A549 treated with GW870086 at 1 μM for 4 hours (cell line): ENCODE measurements at places on chromosomes 4 and X. TPM values are rescaled to one million over a fixed set of nuclear protein-coding genes. Genes with fewer than 3 reads are reported as not detected.

Gene RNF4
- 64.3 to 77.0 TPM (median 65.0 TPM) in 5 replicates for total RNA-seq

Gene AWAT2
- not detected in 5 replicates for total RNA-seq

Gene CCNQ
- total RNA-seq: 44.6 to 59.4 TPM (median 58.5 TPM) in 5 replicates

Gene DDX53
- not detected in 5 replicates for total RNA-seq

Gene TMSB15B
- 5.7 to 8.2 TPM (median 7.5 TPM) in 5 replicates for total RNA-seq

Gene CENPVL1
- total RNA-seq: not detected in 5 replicates

Gene PPP1R2C
- not detected in 5 replicates for total RNA-seq

Gene MAOB
- total RNA-seq: 0.10 to 0.25 TPM (median 0.19 TPM) in 5 replicates

Gene TRIML2
- 39.1 to 59.1 TPM (median 46.0 TPM) in 5 replicates for total RNA-seq

Gene TLR8
- total RNA-seq: not detected in 5 replicates

Gene TLR3
- 0.34 to 0.48 TPM (median 0.40 TPM) in 5 replicates for total RNA-seq

Gene CXCL5
- total RNA-seq: 27.7 to 36.9 TPM (median 34.8 TPM) in 5 replicates

Gene CHIC2
- total RNA-seq: 8.5 to 9.9 TPM (median 9.1 TPM) in 5 replicates

Gene RIPPLY1
- 0.11 TPM in 1 of 5 replicates, not detected in the others for total RNA-seq

Gene PSAPL1
- total RNA-seq: 0.15 to 0.33 TPM (median 0.22 TPM) in 5 replicates

Gene GATB
- 9.6 to 13.0 TPM (median 11.3 TPM) in 5 replicates for total RNA-seq

Gene MAGEB17
- not detected in 5 replicates for total RNA-seq

Gene SLC10A4
- 4.5 to 7.6 TPM (median 7.4 TPM) in 5 replicates for total RNA-seq

Gene TCEAL9
- total RNA-seq: 89.6 to 159 TPM (median 93.4 TPM) in 5 replicates

Gene WDR45
- total RNA-seq: 48.8 to 57.2 TPM (median 52.2 TPM) in 5 replicates

Gene AMTN
- total RNA-seq: not detected in 5 replicates

Gene TMEM154
- total RNA-seq: 0.02 to 0.13 TPM (median 0.05 TPM) in 4 of 5 replicates, not detected in the other

Gene TMEM35A
- total RNA-seq: not detected in 5 replicates

Gene CT83
- total RNA-seq: not detected in 5 replicates

Gene MAGIX
- 2.0 to 5.5 TPM (median 2.7 TPM) in 5 replicates for total RNA-seq

Gene FOXR2
- not detected in 5 replicates for total RNA-seq

Gene PRKG2
- 0.56 to 1.2 TPM (median 0.71 TPM) in 5 replicates for total RNA-seq

Gene PRDM5
- 3.1 to 5.3 TPM (median 4.6 TPM) in 5 replicates for total RNA-seq

Gene PAGE5
- not detected in 5 replicates for total RNA-seq

Gene CFAP99
- 0.06 to 0.38 TPM (median 0.16 TPM) in 5 replicates for total RNA-seq

Gene BLTP1
- 5.0 to 9.1 TPM (median 8.7 TPM) in 5 replicates for total RNA-seq

Gene CFI
- total RNA-seq: 0.43 to 0.82 TPM (median 0.56 TPM) in 5 replicates

Gene CENPVL2
- total RNA-seq: not detected in 5 replicates

Gene CCDC110
- not detected in 5 replicates for total RNA-seq

Gene PCDH7
- 0.07 to 0.19 TPM (median 0.12 TPM) in 4 of 5 replicates, not detected in the other for total RNA-seq

Gene SYP
- total RNA-seq: 2.7 to 3.5 TPM (median 3.0 TPM) in 5 replicates

Gene S100P
- total RNA-seq: 31.8 to 89.1 TPM (median 73.1 TPM) in 5 replicates

Gene IBSP
- total RNA-seq: not detected in 5 replicates

Gene COPS4
- total RNA-seq: 23.2 to 40.3 TPM (median 26.0 TPM) in 5 replicates

Gene SFRP2
- total RNA-seq: 0.06 TPM in 1 of 5 replicates, not detected in the others

Gene CXCR3
- total RNA-seq: 0.08 to 0.10 TPM (median 0.09 TPM) in 4 of 5 replicates, not detected in the other

Gene RHOXF1
- total RNA-seq: not detected in 5 replicates

Gene GLOD5
- not detected in 5 replicates for total RNA-seq

Gene CYBB
- total RNA-seq: 0.02 to 0.03 TPM (median 0.02 TPM) in 3 of 5 replicates, not detected in the others

Gene AMMECR1
- total RNA-seq: 5.8 to 6.9 TPM (median 6.5 TPM) in 5 replicates

Gene CRLF2
- 0.74 to 1.1 TPM (median 0.97 TPM) in 5 replicates for total RNA-seq

Gene SSX2B
- not detected in 5 replicates for total RNA-seq

Gene SSX2
- not detected in 5 replicates for total RNA-seq

Gene STK32B
- 14.6 to 16.8 TPM (median 15.9 TPM) in 5 replicates for total RNA-seq

Gene EREG
- 14.3 to 28.3 TPM (median 21.8 TPM) in 5 replicates for total RNA-seq

Gene GRIA3
- total RNA-seq: not detected in 5 replicates

Gene CT45A10
- 0.41 to 1.1 TPM in 2 of 5 replicates, not detected in the others for total RNA-seq

Gene H2BW2
- not detected in 5 replicates for total RNA-seq

Gene ENPP6
- not detected in 5 replicates for total RNA-seq

Gene PDE5A
- 0.21 to 0.69 TPM (median 0.43 TPM) in 5 replicates for total RNA-seq

Gene RGN
- total RNA-seq: 0.09 TPM in 1 of 5 replicates, not detected in the others

Gene BTC
- total RNA-seq: 0.69 to 1.2 TPM (median 1.2 TPM) in 5 replicates

Gene MAGEA11
- 0.07 TPM in 1 of 5 replicates, not detected in the others for total RNA-seq
